ENCODE measurements at places on chromosomes 7 and 10. TPM values are rescaled to one million over a fixed set of nuclear protein-coding genes. Genes with fewer than 3 reads are reported as not detected.

DNA sequence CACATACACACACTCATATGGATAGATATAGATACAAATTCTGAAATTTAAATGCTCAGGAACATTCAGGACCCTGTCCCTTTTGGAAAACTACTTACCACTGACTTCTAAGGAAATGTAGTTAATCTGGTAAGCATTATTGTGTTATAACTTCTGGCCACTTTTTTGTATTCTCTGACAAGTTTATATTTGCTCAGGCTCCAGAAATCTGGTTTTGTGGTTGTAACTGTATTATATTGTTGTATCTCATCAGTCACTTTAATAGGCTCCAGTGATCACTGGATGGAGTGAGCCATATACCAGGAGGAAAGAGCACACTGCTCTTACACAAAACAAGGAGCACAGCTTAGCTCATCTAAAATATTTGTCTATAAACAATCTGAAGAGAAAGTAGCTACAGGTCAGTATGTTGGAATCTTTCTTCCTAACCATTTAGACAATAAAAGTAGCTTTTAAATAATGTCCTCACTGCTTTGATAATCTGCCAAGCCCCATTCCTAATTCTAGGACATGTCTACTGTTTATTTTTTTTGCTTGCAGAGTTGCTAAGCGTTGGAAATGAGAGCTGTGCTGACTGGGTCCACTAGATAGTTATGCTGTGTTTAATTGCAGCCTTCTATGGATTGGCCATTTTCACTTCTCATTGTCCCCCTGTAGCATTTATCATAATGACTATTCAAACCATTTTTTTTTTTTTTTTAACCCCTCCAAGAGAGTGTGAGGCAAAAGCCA is 43.8 kb downstream of the SMNDC1 start:
- no peaks in the 10 kb centered on the region for H3K36me3 ChIP-seq
- H3K27me3 ChIP-seq = no peaks in the 10 kb centered on the region
- peaks cover 9% of the 10 kb centered on the region for H3K4me1 ChIP-seq
- peak; percentile 47 for DNase-seq
- no peak overlapping the region for H3K4me3 ChIP-seq
- peak overlapping the region; percentile 29 for H3K27ac ChIP-seq

DNA sequence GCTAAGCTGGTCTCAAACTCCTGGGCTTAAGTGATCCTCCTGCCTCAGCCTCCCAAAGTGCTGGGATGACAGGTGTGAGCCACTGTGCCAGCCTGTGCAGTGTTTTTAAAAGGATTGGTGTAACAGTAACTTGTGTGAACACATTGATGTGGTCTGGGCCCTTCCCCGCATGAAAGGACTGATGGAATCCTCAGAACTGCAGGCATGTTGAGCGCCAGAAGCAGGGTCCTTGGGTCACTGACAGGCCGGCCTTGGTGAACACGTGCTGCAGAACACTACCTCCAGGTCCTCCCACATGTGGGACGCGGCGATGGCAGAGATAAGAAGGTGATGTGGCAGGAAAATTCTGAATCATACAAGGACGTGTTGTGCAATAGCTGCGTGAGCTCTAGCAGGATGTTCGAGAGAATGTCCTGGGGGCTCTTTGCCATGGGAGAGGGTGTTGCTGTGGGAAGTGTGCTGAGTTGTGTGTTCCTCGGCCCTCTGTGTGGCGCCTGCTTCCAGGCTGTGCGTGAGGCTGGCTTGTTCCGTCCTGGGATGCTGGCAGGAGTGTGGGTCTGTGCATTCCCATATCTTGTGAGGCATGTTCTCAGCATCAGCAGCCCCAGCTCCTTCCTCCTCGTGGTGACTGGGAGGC is 68.2 kb downstream of the DNAJB6 start:
- peaks cover 29% of the 10 kb centered on the region for H3K36me3 ChIP-seq
- peak overlapping the region; percentile 96 for H3K27ac ChIP-seq
- peaks cover 11% of the 10 kb centered on the region for H3K27me3 ChIP-seq

PRSS37 gene
- not detected for total RNA-seq

C10orf71 gene
- total RNA-seq = not detected

DNA sequence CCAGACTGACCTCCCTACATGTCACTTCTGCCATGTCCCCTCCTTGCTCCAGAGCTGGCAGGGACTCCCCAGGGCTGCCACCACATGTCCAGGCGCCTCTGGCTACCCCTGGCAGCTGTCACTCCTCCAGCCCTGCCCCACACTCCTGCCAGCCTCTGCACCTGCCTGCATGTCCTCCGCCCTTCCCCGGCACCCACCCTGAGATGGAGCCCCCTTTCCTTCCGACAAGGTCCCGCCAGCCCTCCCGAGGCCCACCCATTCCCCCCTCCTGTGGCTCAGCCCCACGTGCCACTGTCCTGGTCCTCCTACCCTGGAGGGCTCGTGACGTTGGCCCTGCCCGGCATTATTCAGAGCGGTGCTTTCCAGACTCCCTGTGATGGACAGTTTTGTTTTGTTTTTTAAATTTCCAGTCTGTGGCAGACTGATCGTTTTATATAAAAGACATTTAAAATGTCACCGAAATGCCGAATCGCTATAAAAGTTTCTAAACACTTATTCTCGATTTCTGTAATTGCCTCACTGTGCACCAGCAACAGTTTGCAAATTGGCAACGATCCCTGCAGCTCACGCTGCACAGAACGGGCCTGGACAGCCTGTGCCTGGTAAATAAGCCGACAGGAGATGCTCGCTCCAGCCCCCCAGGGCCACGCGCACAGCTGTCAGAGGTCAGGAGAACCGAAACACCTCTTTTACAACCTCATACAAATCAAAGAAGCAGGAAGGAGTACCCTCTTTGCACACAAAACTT is 111.1 kb upstream of the SH2B2 start:
- no peak overlapping the region for H3K4me3 ChIP-seq
- no peaks in the 10 kb centered on the region for H3K4me1 ChIP-seq
- H3K27ac ChIP-seq = no peak overlapping the region

- H3K4me3 ChIP-seq = no peak overlapping the region
- H3K36me3 ChIP-seq = peaks cover 5% of the 10 kb centered on the region
- no peak overlapping the region for H3K27ac ChIP-seq
- H3K4me1 ChIP-seq = peaks cover 5% of the 10 kb centered on the region
These were observed 212.6 kb downstream of the PTPRN2 start for GRCh38 chr7:158375034-158375433.
